ENCODE measurements at places on chromosomes 5 and 9. TPM values are rescaled to one million over a fixed set of nuclear protein-coding genes. Genes with fewer than 3 reads are reported as not detected.
A peak's percentile ranks its signal among the peaks of the same experiment; 100 is the strongest.

DNA sequence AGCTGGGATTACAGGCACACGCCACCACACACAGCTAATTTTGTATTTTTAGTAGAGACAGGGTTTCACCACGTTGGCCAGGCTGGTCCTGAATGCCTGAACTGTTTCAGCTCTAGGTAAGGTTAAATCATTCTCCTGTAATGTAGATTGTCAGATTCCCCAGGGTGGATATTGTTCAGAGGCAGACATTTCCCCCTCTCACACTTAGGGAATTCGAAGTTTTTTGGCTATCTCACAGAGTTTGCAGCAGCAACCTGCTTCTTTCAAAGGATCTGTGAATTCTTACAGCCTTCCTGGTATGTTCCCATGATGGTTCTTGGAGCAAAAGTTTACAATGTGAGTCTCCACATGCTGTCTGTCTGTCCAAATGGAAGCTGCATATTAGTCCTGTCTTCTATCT, 15.6 kb upstream of the DIRAS2 start:
- no peaks in the 10 kb centered on the region for H3K36me3 ChIP-seq
- no peak overlapping the region for H3K4me3 ChIP-seq
- no peak for DNase-seq
- no peaks in the 10 kb centered on the region for H3K27me3 ChIP-seq
- H3K27ac ChIP-seq: no peak overlapping the region
- no peaks in the 10 kb centered on the region for H3K4me1 ChIP-seq

- H3K36me3 ChIP-seq: peaks cover 7% of the 10 kb centered on the region
- peaks cover 13% of the 10 kb centered on the region for H3K4me1 ChIP-seq
- peak overlapping the region; percentile 59 for H3K27ac ChIP-seq
- no peaks in the 10 kb centered on the region for H3K27me3 ChIP-seq
Measured at GRCh38 chr9:128340691-128341434, 536 bp downstream of the SLC27A4 start.

The MYORG gene
- polyA plus RNA-seq: 0.67 TPM

DNA sequence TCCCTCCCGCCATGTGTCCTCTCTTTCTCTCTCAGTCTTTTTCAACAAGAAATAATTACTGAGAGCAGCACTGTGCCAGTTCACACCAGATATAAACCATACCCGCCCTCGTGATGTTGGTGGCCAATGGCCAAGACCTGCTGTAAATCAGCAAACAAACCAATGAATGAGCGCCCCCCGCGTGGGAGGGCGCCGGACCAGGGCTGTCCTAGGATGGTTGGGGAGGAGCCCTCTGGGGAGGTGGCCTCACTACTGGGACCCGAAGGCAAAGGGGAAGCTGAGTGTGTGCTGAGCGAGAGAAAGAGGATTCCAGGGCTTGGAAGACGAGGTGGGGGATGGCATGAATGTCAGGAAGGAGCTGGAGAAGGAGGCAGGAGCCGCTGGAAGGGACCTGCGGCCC, 51.2 kb upstream of the BARHL1 start:
- no peak overlapping the region for H3K27ac ChIP-seq
- no peak overlapping the region for H3K4me3 ChIP-seq
- H3K27me3 ChIP-seq: no peaks in the 10 kb centered on the region
- H3K4me1 ChIP-seq: no peaks in the 10 kb centered on the region
- DNase-seq: no peak

DNA sequence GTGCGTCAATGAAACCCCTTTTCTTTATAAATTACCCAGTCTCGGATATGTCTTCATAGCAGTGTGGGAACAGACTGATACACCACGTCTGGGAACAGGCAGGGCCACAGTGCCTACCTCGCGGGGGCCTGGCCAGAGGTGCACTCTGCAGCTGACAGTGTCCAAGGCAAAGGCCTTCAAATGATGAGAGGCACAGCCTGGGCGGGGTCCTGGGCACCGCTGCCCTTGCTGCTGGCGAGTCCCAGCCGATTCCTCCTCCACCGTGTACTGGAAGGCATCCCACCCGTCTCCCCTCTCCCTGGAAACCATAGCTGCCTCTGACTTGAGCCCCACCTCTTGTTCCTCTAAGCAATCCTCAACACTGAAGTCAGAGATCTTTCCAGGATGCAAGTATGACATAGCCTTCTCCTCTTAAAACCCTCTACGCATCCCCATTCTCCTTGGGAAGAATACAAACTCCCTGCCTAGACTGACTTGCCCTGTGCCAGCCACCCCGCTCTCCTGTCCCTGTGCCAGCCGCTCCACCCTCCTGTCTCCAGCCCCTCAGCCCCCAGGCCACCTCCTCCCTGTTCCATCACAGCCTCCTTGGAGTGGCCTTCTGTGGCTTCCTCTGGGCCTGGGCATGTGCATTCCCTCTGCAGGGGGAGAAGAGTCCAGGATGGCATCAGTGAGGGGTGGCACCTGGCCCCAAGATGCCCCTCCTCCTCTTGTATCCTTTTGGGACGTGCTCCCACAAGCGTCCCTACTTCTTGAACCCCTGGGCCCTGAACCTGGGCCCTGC, 8.1 kb upstream of the COL5A1 start:
- peak; percentile 34 for DNase-seq
- no peaks in the 10 kb centered on the region for H3K27me3 ChIP-seq
- no peak overlapping the region for H3K4me3 ChIP-seq
- H3K27ac ChIP-seq: no peak overlapping the region
- no peaks in the 10 kb centered on the region for H3K4me1 ChIP-seq

DNA sequence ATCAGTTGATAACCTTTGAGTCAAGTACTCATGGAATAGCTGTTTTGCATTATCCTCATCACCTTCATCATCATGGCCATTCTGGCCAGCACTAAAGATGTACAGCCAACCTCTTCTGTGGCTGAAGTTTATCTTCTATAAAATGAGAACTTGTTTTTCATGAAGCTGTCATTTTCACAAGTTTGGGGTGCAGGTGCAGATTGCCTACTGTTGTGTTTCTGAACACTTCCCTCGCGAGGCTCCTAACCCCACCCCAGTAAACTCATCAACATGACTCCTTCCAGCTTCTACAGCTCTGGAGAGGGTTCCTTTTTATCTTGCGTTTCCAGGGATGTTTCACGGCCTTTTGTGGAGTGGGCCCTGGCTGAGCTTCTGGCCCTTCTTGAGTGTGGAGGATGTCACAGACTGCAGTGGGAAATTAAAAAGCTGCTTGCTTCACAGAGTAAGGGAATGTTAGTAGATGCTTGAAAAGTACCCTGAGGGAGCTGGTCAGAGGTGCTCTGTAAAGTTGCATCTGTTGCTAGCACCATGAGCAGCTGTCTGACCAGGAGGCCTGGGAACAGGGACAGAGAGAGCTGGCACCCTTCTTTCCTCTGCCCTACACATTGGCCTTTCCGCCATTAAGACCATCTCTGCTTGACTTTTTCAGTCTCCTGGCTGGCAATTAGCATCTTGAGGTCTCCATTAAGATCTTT, 24.9 kb downstream of the SYK start:
- H3K27ac ChIP-seq: no peak overlapping the region
- DNase-seq: no peak
- no peaks in the 10 kb centered on the region for H3K4me1 ChIP-seq
- no peaks in the 10 kb centered on the region for H3K36me3 ChIP-seq
- H3K4me3 ChIP-seq: no peak overlapping the region
- no peaks in the 10 kb centered on the region for H3K27me3 ChIP-seq

The PCDHGA5 gene
- not detected for polyA plus RNA-seq

GRCh38 chr9:10252174-10252573, 360.6 kb downstream of the PTPRD start:
- H3K4me3 ChIP-seq: no peak overlapping the region
- no peaks in the 10 kb centered on the region for H3K4me1 ChIP-seq
- no peak for DNase-seq
- no peak overlapping the region for H3K27ac ChIP-seq
- H3K36me3 ChIP-seq: no peaks in the 10 kb centered on the region

DNA sequence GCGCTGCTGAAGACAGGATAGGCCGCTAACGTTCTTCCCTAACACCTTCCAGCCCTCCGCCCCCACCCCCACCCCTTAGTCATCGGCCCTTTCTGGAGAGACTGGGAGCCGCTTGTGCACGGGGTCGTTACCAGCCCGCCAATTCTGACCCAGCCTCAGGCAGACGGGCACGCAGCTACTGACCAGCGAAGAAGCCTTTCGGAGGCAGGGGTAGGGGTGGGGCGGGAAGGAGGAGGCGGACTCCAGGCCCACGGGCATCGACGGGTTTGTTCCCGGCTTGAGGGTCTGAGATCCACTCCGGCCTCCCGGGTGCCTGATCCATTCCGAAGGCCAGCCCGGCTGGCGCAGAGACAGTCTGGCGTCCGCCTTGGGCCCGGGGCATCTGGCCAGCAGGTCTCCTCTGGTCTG, 729 bp upstream of the HAND1 start:
- no peaks in the 10 kb centered on the region for H3K36me3 ChIP-seq
- H3K4me1 ChIP-seq: peaks cover 41% of the 10 kb centered on the region
- no peak overlapping the region for H3K4me3 ChIP-seq

The MELK gene
- not detected for polyA plus RNA-seq

DNA sequence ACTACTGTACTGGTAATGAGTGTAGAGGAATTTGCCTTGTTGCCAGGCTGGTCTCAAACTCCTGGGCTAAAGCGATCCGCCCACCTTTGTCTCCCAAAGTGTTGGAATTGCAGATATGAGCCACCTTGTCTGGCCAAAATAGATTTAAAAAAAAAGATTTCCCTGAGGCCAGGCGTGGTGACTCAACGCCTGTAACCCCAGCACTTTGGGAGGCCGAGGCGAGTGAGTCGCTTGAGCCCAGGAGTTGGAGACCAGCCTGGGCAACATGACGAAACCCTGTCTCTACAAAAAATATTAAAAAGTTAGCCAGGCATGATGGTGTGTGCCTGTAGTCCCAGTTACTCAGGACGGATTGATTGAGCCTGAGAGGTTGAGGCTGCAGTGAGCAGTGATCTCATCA, 62.5 kb downstream of the IPO11 start:
- H3K27me3 ChIP-seq: no peaks in the 10 kb centered on the region
- DNase-seq: no peak
- peaks cover 4% of the 10 kb centered on the region for H3K36me3 ChIP-seq
- no peaks in the 10 kb centered on the region for H3K4me1 ChIP-seq

GRCh38 chr5:154242964-154243376, 52.4 kb downstream of the GALNT10 start:
- no peak overlapping the region for H3K4me3 ChIP-seq
- no peaks in the 10 kb centered on the region for H3K4me1 ChIP-seq
- no peaks in the 10 kb centered on the region for H3K36me3 ChIP-seq
- DNase-seq: no peak
- no peak overlapping the region for H3K27ac ChIP-seq
- H3K27me3 ChIP-seq: no peaks in the 10 kb centered on the region

GRCh38 chr5:145619806-145620310, 215.3 kb downstream of the PRELID2 start:
- DNase-seq: no peak
- H3K27ac ChIP-seq: no peak overlapping the region
- H3K36me3 ChIP-seq: no peaks in the 10 kb centered on the region
- no peak overlapping the region for H3K4me3 ChIP-seq
